ENCODE measurements at places on chromosomes 4 and X.

GRCh38 chr4:39096847-39097246 lies 34.8 kb downstream of the KLHL5 start:
- no peak for DNase-seq

DNA sequence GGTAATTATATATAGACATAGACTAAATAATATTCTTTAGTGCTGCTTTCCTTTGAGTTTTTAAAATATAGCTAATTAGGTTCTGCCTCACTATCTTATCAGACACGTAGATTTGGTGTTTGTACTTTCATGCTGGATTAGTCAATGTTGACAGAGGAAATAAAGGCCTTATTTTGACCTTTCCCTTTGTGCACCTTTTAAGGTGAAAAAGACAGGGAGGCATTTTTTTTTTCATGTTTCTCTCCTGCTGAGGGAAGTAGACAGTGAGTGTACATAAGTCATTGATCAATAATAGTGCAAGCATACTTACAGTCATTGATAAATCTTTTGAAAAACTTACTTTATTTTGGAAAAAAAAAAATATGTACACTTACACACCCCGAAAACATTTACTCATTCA lies 467.8 kb downstream of the GRXCR1 start:
- no peak for DNase-seq

DNA sequence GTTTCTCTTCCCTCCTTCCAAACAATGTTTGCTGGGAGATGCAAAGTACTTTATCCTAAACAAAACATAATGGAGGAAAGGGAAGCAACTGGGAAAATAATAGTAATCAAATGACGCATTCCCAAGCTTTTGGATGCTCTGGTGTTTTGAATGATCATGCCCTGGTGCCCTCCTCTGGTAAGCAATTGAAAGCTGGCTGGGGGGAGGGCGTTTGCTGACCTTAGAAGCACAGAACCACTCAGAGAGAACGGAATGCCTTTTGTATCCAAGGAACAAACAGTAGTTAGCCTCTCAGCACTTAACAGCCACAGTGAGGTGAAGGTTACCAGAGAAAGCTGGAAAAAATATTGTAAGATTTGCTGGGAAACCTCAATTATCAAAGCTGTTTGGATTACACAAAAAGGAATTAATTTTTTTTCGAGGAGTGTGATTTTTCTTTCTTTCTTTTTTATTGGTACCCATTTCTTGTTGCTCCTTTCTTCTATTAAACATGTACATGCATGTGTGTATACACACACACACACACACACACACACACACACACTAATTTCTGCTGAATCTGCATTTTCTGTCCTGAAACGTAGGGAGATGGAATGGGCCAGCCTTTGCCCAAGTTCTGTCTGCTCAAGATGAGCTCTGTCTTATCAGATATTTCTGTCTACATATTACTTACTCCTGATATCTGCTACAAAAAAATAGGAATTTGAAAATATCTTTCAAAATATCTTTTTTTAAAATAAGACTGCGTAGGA lies 155.8 kb upstream of the IGFBP7 start:
- DNase-seq = no peak

DNA sequence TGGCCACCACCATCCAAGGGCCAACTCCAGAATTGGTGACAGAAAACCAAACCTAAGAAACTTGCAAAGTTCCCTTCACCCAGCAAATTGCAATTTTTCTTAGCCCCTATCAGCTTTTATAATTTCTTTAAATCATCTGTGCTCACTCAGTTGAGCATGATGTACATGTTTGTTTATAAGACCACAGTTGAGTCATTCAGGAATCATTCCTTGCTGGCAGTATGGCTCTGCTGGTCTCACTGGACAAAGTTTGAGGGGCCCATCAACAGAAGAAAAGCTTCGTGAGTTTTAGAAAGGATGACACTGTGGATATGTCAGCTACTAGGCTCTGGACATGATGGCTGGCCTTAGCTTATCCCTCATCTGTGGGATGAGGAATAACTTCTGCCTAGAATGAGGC lies 4.0 kb downstream of the TRPC5 start:
- no peak for DNase-seq

DNA sequence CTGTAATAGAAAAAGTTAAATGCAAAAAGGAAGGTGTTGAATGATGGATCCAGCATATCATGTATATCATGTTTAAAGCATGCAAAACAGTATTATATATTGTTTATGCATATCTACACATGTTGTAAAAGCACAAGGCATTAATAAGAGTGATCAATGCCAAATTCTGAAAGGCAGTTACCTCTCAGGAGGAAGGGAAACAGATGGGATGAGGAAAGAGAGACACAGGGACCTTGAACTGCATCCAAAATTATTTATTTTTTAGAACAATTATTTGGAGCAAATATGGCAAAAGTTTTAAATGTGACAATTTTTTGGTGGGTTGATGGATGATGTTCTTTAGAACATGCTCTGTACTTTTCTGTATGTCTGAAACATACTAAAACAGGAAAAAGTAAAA lies 193.4 kb downstream of the CLCN4 start:
- DNase-seq = no peak

DNA sequence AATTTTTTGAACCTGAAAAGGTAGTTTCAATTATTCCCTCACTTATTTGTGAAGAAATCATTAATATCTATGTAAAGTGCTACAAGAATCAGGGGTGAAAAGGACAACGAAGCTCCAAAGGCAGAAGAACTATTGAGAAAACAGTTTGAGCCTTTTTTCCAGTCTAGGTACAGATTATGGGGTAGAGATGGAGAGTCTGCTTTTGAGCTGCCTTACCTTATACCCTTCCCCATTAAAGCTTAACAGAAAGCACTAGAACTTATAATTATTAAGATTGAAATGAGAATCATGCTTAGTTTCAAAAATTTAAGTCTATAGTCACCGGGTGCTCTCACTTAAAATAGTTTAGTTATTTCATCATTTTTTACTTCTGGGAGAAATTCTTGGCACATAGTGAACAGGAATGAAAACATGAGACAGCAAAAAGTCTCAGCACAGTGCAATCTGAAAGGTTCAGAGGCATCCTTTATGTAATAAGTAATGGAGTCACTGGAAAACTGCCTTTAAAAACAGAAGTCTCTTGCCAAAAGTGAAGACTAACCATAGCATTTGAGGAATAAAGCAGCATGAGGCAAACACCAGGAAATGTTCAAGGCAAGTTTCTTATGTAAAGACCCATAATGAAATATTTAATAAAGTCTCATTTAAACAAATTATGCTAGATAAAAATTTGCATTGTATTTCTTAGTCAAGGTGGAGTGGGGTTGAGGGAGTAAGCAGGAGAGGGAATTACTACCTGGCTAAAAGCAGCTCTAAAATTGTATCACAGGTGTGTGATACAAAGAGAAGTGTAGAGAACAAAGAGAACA lies 5.1 kb upstream of the DCLK2 start:
- peak; percentile 77 for DNase-seq

DNA sequence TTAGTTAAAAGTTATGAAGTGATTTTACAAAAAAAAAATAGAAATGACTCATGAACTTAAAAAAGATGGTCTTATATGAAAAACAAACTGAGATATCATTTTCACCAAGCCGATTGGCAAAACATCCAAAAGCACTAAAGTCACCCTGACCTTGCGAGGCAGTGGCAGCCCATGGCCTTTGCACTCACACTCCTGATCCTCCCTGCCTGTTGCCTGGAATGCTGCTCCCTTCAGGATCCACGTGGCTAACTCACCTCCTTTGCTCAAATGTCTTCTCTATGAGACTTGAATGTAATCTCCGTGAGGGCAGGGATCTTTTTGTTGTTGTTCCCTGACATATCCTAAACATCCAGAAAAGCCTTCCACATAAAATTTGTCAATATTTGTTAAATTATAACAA lies 106.4 kb downstream of the RAPGEF2 start:
- DNase-seq = no peak

- peak; percentile 1 for DNase-seq
These were observed 147.5 kb downstream of the DLG3 start for GRCh38 chrX:70592091-70592490.

DNA sequence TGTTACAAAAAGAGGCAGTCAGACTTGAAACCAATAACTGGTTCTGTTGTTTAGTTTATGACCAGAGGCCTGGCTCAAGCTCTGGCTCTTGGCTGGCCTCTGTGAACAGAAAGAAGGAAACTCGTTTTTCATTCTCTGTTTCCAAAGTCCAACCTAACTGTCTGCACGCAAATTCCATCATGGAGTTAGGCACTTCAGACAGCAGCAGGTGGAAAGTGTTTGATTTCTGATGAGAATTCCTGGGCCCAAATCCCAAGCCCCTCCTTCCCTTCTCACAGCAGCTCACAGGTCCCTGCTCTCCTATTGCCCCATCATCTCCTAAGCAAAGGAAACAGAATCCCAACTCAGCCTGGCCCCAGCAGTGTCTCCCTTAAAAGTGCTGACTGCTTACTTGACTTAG lies 42.8 kb upstream of the FGF16 start:
- no peak for DNase-seq

DNA sequence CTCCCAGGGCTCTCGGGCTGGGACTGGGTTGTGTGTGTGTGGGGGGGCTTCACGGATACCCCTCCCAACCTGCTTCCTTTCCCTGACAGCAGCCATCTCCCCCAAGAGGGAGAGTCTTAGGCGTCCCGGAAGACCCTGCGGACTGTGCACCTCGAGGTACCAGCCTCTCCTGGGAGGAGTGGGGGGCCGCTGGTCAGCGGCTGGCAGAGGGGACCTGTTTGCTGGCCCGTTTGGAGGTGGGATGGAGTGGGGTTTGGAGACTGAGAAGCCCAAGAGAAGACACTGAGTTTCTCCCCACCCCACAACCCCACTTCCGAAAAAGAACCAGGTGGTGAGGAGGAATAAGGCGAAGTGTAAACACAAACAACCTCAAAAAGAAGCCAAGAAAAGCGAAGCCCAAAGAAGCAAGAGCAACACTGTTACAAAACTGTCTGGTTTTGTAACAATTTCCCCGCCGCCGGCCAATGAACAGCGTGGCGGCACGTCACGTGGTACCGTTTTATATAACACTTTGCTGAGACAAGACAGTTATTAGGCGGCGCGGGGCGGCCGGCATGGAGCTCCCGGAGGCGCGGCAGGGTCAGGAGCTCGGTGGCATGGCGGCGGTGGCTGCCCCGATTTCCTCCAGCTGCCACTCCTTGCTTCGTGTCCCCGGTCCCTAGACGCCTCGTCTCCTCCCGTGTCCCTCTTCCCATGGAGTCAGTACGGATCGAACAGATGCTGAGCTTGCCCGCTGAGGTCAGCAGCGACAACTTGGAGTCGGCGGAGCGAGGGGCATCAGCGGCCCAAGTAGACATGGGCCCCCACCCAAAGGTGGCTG lies at the start of gene LONRF3:
Gene LONRF3 (plus strand): TSS at position 531 of the 820 bp plus-strand sequence. CDS start 163 bp downstream, at position 694.
- DNase-seq = no peak

- DNase-seq = no peak
These were observed 2.4 kb downstream of the DNAJB14 start for GRCh38 chr4:99943904-99944437.

- no peak for DNase-seq
These were observed 756.4 kb upstream of the IGFBP7 start for GRCh38 chr4:57866468-57867171.

GRCh38 chrX:116009861-116010710 lies 160.5 kb upstream of the AGTR2 start:
- no peak for DNase-seq

- DNase-seq = no peak
These were observed 152.0 kb upstream of the SLC4A4 start for GRCh38 chr4:71186566-71187403.

Data from non-pigmented ciliary epithelial cell (primary cell).